ENCODE measurements at places on chromosomes 16 and 17.
A peak's percentile ranks its signal among the peaks of the same experiment; 100 is the strongest.

- no peak for DNase-seq
Observed at GRCh38 chr17:73021771-73022170, 70.7 kb downstream of the SLC39A11 start.

GRCh38 chr16:84643674-84644073 is 4.6 kb upstream of the KLHL36 start:
- no peak for DNase-seq

GRCh38 chr17:77287432-77288068 is 146.8 kb downstream of the SEC14L1 start:
- peak; percentile 54 for DNase-seq

- DNase-seq, result peak; percentile 61
Observed at GRCh38 chr17:81867170-81867990, 3.8 kb downstream of the ARHGDIA start.

GRCh38 chr17:4204710-4205173 is 59.0 kb downstream of the ANKFY1 start:
- DNase-seq, result peak; percentile 87

DNA sequence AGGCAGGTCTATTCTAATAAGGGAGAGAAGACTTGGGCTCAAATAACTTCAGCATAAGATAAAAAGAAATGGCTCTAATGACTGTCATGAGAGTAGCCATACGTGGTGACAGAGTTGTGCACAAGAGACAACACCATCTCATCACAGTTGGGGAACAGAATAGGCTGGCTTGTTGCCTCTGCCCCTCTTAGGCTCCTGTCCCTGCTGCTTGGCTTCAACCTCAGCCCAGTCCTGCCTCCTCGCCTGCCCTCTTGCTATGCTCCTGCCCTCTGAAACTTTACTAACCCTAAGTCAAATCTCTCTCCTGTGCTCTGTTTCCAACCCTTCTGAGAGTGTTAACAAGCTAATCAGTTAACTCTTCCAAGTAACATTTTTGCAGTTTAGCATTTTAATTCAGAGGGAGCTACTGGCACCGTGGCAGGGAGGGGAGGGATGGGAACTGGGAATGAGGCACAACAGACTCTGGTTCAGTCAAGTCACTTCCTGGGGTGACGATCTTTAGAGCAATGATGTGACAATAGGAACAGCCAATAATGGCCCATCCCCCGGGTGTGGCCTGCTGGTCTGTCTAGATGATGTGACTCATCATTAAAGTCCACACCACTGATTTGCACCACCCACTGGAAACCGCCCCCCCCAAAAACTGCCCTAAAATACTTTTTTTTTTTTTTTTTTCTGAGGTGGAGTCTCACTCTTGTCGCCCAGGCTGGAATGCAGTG is 35.5 kb downstream of the DNAH17 start:
- peak; percentile 29 for DNase-seq

DNA sequence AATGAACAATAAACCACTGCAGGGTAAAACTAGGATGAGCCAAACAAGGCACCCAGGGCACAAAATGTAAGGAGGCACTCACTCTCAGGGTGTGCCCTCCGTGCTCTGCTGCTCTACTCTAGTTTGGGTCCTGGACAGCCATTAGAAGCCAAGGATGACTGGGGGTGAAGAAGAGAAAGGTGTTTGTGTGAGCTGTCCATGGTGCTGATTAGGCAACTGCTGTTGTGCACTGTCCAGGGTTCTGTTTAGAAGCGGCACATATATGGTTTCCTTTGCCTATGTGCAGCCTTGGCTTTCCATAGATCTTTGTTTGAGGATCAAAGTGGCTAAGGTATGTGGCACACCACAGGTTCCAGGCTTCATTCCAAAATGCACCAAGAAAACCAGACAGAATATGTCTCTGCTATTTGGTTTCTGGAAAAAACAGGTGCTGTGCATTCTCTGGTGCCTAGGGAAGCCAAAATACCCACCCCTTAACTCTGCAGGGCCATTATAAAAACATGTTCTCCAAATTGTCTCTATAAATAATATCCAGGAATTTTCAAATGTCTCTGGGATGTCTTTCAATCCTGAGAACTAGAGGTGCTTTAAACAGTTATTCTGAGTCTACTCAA is 123.5 kb downstream of the CBLN1 start:
- no peak for DNase-seq

- DNase-seq, result no peak
Observed at GRCh38 chr16:12063004-12063395, 86.5 kb downstream of the SNX29 start.

DNA sequence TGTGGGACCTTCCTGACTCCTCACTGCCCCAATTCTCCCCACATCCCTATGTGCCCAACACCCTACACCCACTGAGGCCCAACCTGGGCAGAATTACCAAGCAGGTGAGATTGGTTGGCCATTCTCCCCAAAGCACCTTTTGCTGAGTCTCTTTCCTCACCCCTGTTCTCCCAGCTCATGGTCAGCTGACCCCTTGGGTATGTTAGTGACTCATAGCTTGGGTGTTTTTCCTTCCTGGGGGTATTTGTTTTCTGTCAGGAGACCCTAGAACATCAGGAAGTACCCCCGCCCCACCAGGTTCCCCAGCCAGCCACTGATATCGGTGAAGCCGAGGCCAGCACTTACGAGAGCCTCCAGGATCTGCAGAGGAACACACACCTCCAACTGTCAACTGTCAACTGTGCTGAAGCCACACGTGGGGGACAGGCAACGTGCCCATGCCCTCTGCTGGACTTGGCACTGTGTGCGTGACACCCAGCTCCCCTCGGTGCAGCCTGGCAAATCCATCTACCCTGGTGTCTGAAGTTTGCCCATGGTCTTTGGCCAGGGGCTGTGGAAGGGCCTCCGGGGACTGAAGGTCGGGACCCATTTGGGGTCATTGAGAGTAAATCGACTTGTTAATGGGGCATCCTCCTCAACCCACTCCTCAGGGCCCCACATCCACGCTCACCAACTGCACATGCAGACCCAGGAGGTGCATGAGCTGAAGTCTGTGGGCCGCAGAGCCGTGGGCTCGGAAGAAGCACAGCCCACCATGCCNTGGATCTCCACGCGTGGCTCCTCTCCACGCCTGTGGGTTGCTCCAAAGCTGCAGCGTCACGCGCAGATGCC is 53.1 kb downstream of the METRNL start:
- DNase-seq, result no peak

DNA sequence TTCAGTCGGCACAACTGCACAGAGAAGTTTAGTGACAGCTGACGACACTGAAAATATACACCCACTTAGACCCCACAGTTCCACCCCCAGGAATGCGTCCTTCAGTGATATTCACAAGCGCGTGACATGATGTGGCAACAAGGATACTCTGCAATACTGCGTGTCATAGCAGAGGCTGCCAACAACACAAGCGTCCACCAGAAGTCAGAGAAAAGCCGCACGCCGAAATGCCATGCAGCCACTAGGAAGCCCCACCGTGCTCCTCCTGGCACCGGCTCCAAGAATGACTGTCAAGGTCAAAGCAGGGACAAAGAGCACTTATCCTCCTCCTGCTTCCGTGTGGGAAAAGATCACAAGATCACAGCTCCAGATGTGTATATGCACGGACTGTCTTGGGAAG is 3.5 kb downstream of the ATP2A3 start:
- DNase-seq, result no peak

Data from fibroblast of skin of abdomen (primary cell).